H1 (cell line): ENCODE measurements at places on chromosomes 12 and 14.
A peak's percentile ranks its signal among the peaks of the same experiment; 100 is the strongest.

DNA sequence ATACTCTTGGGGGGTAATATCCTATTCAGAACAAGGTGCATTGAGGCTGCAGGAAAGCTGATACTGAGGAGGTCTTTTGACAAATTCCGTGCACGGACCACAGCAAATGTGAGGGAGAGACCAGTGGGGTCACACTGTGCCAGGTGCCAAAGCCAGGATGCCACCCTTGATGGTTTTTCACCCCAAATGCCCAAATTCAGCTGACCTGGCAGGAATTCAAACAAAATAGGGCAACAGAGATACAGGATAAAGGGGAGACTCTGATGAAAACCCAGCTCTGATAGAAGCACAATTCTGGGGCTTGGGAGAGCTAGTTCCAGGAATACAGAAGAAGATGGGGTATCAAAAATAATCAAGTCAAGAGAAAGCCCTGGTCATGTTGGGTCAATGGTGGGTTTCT, 55.3 kb downstream of the SLC8A3 start:
- no peak overlapping the region for H3K27ac ChIP-seq
- peaks cover 4% of the 10 kb centered on the region for H3K4me1 ChIP-seq
- H3K36me3 ChIP-seq: no peaks in the 10 kb centered on the region

- H3K27ac ChIP-seq: no peak overlapping the region
- H3K4me3 ChIP-seq: no peak overlapping the region
- H3K36me3 ChIP-seq: no peaks in the 10 kb centered on the region
- H3K4me1 ChIP-seq: no peaks in the 10 kb centered on the region; the same call in 1 of the 2 replicates
Measured at GRCh38 chr14:24837280-24838046, 203.5 kb upstream of the GZMB start.

GRCh38 chr12:120663741-120664140, 23.2 kb upstream of the MLEC start:
- H3K36me3 ChIP-seq: no peaks in the 10 kb centered on the region
- no peak overlapping the region for H3K27ac ChIP-seq
- DNase-seq: no peak
- peaks cover under 1% of the 10 kb centered on the region for H3K4me1 ChIP-seq
- no peaks in the 10 kb centered on the region for H3K27me3 ChIP-seq

DNA sequence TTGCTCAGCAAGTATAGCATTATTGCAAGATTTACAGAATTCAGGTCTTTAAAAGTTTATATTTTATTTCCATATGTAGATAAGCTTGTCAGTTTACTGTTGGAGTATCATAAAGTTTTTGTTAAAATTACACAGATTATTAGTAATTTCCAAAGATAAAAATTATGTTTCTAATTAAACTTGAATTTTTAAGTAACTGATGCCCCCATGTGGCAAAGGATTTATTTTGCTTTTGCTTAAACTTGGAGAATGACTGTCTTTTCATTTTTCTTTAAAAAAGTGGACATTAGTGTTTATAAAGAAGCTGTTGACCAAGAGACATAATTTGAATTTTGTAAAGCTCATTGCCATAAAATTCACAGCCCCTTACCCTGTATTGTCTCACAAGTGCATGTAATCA, 45.8 kb downstream of the ETNK1 start:
- no peak for DNase-seq
- H3K4me1 ChIP-seq: no peaks in the 10 kb centered on the region
- no peaks in the 10 kb centered on the region for H3K27me3 ChIP-seq
- H3K36me3 ChIP-seq: peaks cover 18% of the 10 kb centered on the region

GRCh38 chr12:51432921-51433320, 8.3 kb downstream of the SLC4A8 start:
- no peak for DNase-seq
- H3K4me1 ChIP-seq: no peaks in the 10 kb centered on the region
- no peaks in the 10 kb centered on the region for H3K36me3 ChIP-seq
- H3K27me3 ChIP-seq: no peaks in the 10 kb centered on the region

GRCh38 chr14:83874662-83875061, 1655.3 kb upstream of the FLRT2 start:
- H3K27ac ChIP-seq: no peak overlapping the region
- no peaks in the 10 kb centered on the region for H3K36me3 ChIP-seq
- no peaks in the 10 kb centered on the region for H3K27me3 ChIP-seq
- H3K4me1 ChIP-seq: no peaks in the 10 kb centered on the region

GRCh38 chr12:116918464-116918863, 7.7 kb downstream of the FBXW8 start:
- no peak for DNase-seq
- no peaks in the 10 kb centered on the region for H3K27me3 ChIP-seq

GRCh38 chr12:29960122-29960521, 176.4 kb upstream of the TMTC1 start:
- no peaks in the 10 kb centered on the region for H3K4me1 ChIP-seq
- no peak overlapping the region for H3K27ac ChIP-seq
- H3K36me3 ChIP-seq: no peaks in the 10 kb centered on the region
- DNase-seq: no peak

DNA sequence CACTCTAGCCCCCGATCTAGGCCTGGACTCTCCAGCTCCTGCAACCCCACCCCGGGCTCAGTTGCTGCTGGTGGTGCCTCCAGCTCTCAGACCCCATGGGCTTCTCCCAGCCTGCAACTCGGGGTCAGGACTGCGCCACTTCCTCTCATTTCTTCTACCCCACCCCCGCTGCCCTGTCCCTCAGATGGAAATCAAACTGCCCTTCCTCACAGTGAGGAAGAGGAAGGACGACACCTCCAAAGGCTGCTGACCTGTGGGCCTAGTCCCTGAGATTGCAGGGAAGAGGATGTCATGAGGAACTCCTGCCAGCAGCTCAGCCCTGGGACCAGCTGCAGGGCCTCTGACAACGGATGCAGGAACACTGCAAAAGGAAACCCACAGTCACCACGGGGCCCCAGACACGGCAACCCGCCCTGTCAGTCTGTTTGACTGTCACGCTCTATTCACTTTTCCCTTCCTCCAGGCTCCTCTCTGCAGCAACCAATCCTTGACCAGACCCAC, 29.3 kb upstream of the PNMA1 start:
- no peaks in the 10 kb centered on the region for H3K36me3 ChIP-seq
- peaks cover 17% of the 10 kb centered on the region for H3K4me1 ChIP-seq
- no peak overlapping the region for H3K27ac ChIP-seq
- no peaks in the 10 kb centered on the region for H3K27me3 ChIP-seq
- DNase-seq: no peak
- H3K4me3 ChIP-seq: no peak overlapping the region

- no peaks in the 10 kb centered on the region for H3K36me3 ChIP-seq
- no peak for DNase-seq
- no peak overlapping the region for H3K4me3 ChIP-seq
- no peaks in the 10 kb centered on the region for H3K27me3 ChIP-seq
- H3K27ac ChIP-seq: no peak overlapping the region
- H3K4me1 ChIP-seq: no peaks in the 10 kb centered on the region
Measured at GRCh38 chr12:27620121-27620520, 76.1 kb upstream of the REP15 start.

DNA sequence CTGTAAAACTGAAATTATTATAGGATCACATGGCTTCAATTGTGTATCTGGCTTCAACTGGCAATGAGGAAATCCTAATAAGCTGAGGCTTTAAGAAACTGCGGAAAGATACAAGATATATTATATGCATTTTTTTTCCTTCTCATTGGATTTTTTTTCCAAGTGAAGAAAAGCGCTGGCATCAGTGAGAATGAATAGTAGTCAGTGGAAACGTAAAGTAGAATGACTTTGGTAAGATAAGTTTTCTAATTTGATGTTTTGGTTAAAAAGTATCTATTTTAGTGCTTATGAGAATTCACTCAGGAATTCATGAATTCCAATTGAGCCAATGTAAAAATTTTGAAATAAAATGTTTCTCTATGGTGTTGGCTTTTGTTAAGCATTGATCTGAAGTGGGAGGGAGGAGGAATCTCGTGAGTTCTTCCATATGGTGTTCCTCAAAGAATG, 173.5 kb upstream of the FRMD6 start:
- no peak overlapping the region for H3K27ac ChIP-seq
- H3K36me3 ChIP-seq: no peaks in the 10 kb centered on the region
- H3K27me3 ChIP-seq: no peaks in the 10 kb centered on the region
- no peak for DNase-seq

DNA sequence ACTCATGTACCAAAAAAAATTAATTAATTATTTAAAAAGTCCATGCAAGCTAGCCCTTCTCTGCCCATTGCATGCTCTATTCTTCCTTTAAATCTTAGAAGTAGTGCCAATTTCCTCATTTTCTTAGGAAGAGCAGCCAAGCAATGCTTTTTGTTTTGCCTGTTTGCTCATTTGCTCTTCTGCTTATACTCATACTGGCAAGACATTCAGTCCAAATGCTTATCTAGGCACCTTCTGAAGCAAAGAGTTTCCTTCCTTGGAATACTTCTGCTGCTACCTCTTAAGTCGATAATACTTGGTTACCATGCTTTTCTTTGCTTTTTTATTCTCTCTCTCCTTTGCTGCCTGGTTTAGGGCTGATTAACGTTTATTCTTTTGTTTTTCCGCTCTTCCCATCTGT, 1318.3 kb downstream of the AACS start:
- no peaks in the 10 kb centered on the region for H3K36me3 ChIP-seq
- no peak for DNase-seq
- no peak overlapping the region for H3K4me3 ChIP-seq
- no peaks in the 10 kb centered on the region for H3K27me3 ChIP-seq
- no peaks in the 10 kb centered on the region; the same call in 1 of the 2 replicates for H3K4me1 ChIP-seq

GRCh38 chr14:32702562-32702961, 236.1 kb upstream of the NPAS3 start:
- DNase-seq: no peak
- no peaks in the 10 kb centered on the region for H3K36me3 ChIP-seq
- no peaks in the 10 kb centered on the region for H3K4me1 ChIP-seq
- no peak overlapping the region for H3K4me3 ChIP-seq
- no peaks in the 10 kb centered on the region for H3K27me3 ChIP-seq

- H3K27ac ChIP-seq: no peak overlapping the region
- peak; percentile 7 for DNase-seq
- no peaks in the 10 kb centered on the region for H3K36me3 ChIP-seq
- no peak overlapping the region for H3K4me3 ChIP-seq
Measured at GRCh38 chr14:53306267-53306721, 153.2 kb upstream of the DDHD1 start.

DNA sequence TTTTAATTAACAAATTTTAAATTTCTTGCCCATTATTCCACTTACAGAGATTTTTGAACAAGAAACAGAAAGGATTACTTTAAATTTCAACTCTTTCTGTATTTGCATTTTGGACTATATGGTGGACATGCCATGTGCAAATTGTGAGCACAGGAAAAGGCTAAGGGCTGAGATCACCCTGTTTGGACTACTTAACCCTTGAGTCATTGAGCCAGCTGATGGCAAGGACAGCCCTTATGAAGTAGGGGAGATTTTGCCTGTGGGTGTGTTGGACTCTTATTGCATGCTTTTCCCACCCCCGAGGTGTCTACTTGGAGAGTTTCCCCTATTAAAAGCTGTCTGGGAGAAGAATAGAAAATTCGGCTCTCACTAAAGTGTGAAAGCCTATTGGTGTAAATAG, 17.2 kb downstream of the DERA start:
- no peaks in the 10 kb centered on the region for H3K4me1 ChIP-seq
- no peak for DNase-seq
- H3K27ac ChIP-seq: no peak overlapping the region
- H3K27me3 ChIP-seq: no peaks in the 10 kb centered on the region
- H3K36me3 ChIP-seq: no peaks in the 10 kb centered on the region

GRCh38 chr14:38201137-38201828, 6.4 kb upstream of the SSTR1 start:
- peaks cover 39% of the 10 kb centered on the region for H3K36me3 ChIP-seq
- no peak for DNase-seq
- H3K27me3 ChIP-seq: peaks cover 2% of the 10 kb centered on the region

DNA sequence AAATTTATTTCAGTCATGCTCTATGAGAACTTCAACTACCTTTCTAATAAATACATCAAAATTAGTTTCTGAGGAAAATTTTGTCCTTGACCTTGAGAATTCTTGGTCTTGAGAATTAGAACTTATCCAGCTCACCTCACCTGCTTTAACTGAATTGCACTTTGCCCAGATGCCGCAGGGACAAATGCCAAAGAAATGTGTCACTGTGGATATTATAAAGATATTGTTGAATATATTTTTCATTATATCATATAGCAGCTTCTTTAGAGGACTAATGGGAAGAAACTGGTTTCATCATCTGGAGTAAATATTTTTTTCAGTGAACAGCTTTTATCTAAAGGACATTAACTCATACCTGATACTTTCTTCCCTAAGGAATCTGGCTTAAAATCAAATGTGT, 54.1 kb downstream of the LRP6 start:
- no peaks in the 10 kb centered on the region for H3K36me3 ChIP-seq
- H3K27me3 ChIP-seq: no peaks in the 10 kb centered on the region
- no peak overlapping the region for H3K27ac ChIP-seq
- no peak overlapping the region for H3K4me3 ChIP-seq
- peaks cover 8% of the 10 kb centered on the region for H3K4me1 ChIP-seq
